Activated naive CD8-positive, alpha-beta T cell treated with anti-CD3 and anti-CD28 coated beads, Interleukin-2, amount 50 U/mL, for 24 hours (primary cell): ENCODE measurements at places on chromosomes 5 and 9.

DNA sequence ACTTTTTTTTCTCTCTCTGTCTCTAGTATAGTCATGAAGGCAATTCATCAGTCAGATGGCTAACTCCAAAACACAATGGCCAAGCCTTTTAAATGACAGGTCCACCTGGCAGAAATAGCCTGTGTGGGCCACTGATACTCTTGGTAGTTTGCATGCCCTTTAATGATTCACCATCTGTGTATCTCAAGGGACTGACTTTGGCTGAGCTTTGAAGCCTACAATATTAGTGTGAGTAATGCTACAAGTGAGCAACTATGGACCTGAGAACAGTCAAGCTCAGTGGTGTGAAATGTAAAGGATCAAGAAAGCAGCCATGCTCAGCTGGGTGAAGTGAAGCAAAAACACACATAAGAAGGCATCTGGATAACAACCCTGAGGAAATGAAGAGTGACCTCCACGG lies 506.9 kb downstream of the TLE1 start:
- no peak for DNase-seq

- DNase-seq: no peak
Measured at GRCh38 chr5:69462170-69462569, 30.4 kb upstream of the OCLN start.

- no peak for DNase-seq
Measured at GRCh38 chr9:113858282-113858681, 17.8 kb upstream of the ZNF618 start.

DNA sequence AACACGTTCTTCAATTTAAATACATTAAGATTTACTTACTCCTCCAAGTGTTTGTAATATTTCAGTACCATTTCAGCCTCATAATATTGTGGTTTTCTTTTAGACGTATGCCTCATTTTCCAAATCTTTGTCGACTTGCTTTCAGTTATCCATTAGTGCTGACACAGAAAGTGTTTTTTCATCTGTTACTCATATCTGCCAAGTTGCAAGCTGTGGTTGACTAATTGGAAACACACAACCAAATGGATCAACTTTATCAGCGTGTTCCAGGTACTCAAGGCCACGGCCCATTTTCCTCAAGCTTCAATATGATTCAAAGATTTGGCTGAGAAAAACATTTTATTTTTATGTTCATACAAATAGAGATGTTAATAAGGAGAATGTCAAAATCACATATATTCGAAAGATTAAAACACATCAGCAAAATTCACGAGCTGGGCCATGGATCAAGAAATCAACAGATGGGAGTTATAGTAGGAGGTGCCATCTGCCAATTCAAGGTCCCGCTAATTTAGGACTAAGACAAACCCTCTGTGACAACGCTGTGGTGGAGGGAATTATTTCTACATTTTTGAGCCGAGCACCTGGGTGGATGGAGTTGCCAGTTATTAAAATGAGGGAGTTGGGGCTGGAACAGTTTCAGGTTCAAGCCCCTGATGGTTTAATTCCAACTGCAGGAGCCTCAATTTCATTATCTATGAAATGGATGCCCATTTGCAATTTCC lies 27.2 kb upstream of the CCNJL start:
- no peak for DNase-seq

DNA sequence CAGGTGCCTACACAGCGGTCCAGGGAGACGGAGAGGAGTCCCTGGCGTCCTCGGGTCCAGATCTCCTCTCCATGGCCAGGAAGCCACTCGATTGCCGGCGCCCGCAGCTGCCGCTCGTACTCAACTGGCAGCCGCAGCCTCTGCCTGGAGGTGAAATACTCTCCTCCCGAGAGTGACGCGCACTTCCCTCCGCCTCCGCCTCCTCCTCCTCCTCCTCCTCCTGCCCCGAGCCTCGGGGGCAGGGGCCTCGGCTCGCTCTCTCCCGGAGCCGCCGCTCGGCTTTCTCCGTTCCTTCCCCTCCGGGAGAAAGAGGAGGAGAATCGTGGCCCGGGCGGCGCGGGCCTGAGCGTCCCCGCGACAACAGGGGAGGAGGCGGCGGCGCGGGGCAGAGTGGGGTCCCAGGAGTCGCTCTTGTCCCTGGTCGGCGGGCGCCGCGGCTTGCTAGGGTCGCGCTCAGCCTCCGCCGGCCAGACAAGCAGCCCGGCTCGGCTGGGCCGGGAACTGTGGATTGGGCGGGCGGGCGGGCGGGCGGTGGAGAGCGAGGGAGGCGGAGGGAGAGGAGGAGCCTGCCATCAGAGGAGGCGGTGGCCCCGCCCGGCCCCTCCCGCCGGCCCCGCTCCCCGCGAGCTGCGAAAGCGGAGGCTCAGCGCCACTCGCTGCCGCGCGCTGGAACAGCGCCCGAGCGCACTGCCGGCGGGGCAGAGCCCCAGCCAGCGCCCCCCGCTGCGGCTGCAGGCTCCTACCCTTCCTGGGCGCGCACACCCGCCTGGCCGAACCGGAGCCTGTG lies at the start of gene CEMIP2:
Gene CEMIP2, minus strand, starts transcription at position 126 of the 787 bp plus-strand sequence. CDS start 18,140 bp downstream, outside the sequence.
- DNase-seq: peak; percentile 89

GRCh38 chr9:8136477-8136876 lies 336.9 kb upstream of the DMAC1 start:
- DNase-seq: no peak

DNA sequence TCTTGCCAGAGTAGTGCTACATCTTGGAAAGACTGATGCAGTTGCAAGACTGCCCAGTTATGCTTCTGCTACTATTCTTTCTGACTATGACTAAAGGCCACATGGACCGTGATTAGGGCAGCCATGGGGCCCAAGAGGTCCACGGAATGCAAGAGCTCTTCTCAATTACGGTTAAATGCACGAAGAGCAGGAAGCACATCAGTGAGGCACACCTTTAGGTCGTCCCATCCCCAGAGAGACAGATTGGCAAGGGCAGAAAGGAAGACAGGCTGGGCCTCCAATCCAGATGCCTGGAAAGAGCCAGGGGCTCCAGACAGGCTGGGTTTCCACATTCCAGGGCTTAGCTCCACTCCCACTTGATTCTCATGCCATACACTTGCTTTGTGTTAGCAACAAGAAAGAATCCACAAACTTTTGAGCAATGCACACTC lies 132.3 kb upstream of the SLIT3 start:
- DNase-seq: no peak

GRCh38 chr5:171477101-171477500 lies 57.7 kb downstream of the FGF18 start:
- DNase-seq: no peak

DNA sequence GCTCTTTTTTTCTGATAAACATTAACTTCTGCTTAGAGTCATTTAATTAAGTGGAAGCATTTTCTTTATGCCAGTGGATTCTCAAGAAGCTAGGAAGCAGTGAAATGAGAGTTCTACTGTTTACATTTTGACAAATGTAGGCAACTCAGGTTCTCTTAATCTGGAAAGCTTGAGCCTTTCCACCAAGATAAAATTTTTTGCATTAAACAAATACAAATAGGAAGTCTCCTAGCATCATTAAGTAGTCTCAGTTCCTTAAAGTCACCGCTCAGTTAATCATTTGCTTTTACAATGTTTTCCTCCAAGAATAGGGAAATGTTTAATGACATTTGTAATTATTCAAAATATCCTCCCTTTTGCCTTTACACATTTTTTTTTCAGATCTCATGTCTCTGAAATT lies 290.4 kb upstream of the PDE4D start:
- DNase-seq: no peak

GRCh38 chr9:105273731-105274130 lies 29.3 kb downstream of the SLC44A1 start:
- no peak for DNase-seq

DNA sequence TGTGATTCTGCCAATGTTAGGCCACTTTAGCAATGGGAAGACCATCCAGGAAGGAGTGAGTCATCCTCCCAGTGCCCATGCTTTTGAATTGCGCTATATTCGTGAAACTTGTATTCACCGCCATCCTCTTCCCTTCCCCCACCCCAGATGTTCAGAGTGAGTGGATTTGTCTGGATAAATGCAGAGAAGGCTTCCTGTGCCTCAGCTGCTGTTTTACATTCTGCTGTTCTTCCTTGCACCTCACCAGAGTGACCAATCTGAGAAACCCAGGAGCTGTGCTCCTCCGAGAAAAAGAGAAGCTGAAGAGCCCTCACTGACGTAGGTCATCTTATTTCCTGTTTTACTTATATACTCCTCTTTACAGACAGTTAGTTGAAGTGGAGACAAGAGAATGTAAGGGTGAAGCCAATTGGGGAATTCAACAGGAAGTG lies 24.6 kb upstream of the SVEP1 start:
- DNase-seq: no peak

- DNase-seq: no peak
Measured at GRCh38 chr9:127628758-127629467, 16.8 kb downstream of the STXBP1 start.

- DNase-seq: no peak
Measured at GRCh38 chr9:121308765-121309164, 40.8 kb downstream of the GSN start.

DNA sequence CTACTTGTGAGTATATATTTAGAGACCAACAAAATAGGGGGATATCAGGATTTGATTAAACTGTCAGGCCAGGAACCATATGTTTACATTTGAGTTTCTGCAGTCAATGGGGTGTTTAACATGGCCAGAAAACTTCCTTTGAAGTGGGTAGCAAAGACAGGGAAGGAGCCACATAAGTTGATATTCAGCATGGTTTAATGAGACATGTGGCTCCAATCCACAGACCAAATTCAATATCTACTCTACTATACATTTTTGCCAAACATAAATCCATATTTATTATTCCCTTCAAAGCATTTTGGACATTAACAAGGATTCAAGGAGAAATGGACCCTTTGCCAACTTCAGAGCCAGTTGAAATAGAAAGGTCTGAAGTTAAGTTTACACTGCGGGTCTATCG lies 99.8 kb downstream of the TAF11L14 start:
- DNase-seq: no peak

DNA sequence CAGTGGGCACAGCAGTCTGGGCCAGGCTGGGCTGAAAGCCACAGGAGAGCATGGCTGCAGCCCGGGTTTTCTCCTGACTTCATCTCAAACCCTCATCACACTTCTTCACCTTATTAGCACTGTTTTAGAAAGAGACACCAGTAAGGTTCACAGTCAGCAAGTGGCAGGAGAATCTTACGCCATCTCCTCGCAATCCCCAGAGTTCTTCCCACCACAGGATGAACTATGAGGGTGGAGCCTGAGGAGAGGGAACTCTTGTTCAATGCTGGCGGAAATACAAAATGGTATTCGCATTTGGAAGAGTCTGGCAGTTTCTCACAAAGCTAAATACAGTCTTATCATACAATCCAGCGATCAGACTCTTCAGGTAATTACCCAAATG lies 14.7 kb downstream of the BICD2 start:
- DNase-seq: no peak

DNA sequence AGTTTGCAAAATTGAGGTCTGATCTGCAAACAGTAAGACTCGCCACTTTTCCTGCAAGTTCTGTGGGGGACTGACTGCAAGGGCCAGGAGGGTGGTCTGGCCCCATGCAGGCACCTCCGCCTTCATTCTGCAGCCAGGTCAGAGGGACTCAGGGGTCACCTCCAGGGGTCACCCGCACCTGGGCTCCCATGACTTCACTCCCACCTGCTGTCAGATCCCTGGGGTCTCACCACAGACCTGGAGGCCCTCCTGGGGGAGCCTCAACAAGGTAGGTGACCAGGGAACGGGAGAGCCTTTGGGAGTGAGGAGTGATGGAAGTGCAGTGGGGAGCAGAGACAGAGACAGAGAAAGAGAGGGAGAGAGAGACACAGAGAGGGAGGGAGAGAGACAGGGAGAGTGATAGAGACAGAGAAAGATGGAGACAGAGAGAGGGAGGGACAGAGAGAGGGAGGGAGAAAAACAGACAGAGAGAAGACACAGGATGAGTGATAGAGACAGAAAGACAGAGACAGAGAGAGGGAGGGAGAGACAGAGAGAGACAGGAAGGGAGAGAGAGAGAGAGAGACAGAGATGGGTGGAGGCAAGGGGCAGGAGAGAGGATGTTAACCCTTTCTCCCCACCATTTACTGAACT lies 41.5 kb upstream of the SLC6A19 start:
- DNase-seq: no peak

- no peak for DNase-seq
Measured at GRCh38 chr9:118395415-118395814, 691.2 kb downstream of the TLR4 start.

GRCh38 chr5:113271015-113271414 lies 163.8 kb downstream of the TSSK1B start:
- DNase-seq: no peak

DNA sequence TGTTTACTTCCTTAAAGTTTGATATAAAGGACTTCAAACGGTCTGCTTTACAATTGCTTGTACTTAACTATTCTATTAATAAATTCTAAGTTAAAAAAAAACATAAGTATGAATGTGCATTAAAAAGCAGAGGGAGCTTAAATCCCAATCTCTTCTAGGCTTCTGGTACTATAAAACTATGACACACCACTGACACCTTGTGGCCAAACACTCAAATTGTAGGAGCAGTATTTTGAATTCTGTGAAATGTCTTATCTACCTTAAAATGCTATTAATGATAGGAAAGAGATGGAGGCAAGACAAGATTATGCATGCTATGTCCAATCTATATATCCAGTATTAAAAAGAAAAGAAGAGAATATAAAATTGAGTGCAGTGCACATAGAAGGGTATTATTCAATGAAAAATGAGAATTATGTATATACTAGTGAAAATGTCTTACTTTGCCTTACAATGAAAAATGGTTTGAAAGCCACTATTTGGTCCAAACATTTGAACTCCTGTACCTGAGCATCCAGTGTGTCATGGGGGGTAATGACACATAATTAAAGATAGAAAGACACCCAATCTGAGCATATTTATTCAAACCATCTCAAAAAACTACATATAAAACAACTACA lies 87.6 kb downstream of the ERP44 start:
- peak; percentile 33 for DNase-seq

- no peak for DNase-seq
Measured at GRCh38 chr5:154740957-154741356, 14.2 kb upstream of the LARP1 start.

- no peak for DNase-seq
Measured at GRCh38 chr5:10507575-10508096, 56.2 kb upstream of the ANKRD33B start.

DNA sequence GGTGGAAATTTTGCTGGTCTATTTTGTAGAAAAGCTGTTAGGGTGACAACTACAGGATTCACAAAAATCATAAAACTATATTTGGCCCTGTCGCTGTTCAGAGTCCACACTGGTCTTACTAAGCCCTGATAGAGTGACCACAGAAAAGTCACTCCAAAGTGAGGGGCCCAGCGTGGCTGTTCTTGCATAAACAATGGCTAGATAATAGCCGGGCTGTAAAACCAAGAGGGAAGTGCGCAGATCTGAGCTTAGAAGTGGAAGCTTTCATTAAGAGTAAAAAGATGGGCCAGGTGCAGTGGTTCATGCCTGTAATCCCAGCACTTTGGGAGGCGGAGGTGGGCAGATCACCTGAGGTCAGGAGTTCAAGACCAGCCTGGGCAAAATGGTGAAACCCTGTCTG lies 15.5 kb upstream of the CTSL start:
- DNase-seq: no peak

DNA sequence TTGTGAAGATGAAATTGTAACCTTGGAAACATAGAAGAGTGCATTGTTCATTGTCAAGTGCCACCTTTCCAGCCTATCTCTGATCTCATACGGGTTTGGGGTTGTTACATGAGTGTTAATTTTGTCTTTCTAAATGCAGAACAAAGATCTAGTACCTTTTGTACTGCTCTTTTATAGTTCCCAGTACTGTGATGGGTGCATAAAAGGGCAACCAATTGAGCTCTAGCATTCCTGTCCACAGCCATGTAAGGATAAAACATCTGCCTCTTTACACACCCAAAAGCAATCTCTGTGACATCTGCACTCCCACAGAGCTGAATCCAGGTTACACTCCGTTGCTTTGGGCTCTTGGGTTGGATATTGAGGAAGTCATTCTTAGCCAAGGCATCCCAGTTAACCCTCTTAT lies 255.2 kb downstream of the SGCD start:
- DNase-seq: no peak

GRCh38 chr5:89216606-89217005 lies 333.6 kb upstream of the MEF2C start:
- DNase-seq: no peak
